Mucosa of gallbladder (tissue), 1 donor: ENCODE measurements at places on chromosomes 11 and 22. TPM values are rescaled to one million over a fixed set of nuclear protein-coding genes. Genes with fewer than 3 reads are reported as not detected.

CARD10 gene
- 62.8 TPM for total RNA-seq

GRM5 gene
- total RNA-seq: 0.06 TPM

LRRN4CL gene
- 4.3 TPM for total RNA-seq

OR56B1 gene
- total RNA-seq: not detected

CBX6 gene
- total RNA-seq: 97.5 TPM

LUZP2 gene
- 0.26 TPM for total RNA-seq

DEPDC5 gene
- total RNA-seq: 30.5 TPM
